ENCODE measurements at places on chromosomes 16 and 17.

DNA sequence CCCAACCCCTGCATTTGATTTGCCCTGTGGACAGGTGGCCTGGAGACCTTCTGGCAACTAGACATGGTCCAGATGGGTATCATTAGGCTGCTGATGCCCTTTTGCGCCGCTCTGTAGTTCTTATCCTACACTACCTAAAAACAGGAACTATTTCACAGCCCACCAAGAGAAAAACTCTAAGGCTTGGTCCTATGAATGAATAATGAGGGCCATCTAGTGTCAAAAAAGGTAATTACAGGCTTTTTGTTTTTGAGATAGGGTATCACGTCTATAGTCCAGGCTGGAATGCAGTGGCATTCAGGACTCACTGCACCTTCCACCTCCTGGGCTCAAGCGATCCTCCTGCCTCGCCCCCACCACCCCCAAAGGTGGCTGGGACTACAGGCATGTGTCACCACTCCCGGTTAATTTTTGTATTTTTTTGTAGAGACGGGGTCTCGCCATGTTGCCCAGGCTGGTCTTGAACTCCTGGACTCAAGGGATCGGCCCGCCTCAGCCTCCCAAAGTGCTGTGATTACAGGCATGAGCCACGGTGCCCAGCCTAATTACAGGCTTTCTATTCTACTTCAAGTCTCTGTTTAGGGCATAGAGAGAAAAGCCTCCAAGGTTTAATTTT, 20.9 kb downstream of the COIL start:
- no peak for DNase-seq

DNA sequence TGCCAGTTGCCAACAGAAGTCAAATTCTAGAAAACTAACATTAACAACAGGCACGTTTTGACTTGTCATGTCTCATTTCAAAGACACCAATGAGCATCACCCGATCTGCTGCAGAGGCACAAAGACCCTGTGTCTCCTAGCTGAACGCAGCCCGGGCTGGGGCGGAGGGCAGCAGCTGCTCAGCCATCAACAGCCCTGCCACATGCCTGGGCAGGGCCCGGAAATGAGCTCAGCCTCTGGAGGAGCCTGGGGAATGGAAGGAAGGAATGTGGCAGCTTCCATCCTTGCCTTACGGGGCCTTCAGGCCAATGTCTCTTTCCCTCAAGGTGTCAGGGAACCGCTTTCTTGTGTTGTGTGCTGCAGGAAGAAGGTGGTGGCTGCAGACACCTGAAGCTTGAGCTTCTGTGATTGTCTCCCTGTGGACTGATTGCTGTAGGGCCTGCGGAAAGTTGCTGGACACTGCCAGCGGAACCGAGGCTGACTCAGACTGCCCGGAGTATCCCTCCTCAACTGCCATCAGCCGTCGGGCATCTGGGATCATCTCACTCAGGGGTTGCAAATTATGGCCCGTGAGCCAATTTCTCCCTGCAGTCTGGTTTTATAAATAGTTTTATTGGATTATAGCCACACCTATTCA, 7.3 kb downstream of the CDH13 start:
- no peak for DNase-seq

DNA sequence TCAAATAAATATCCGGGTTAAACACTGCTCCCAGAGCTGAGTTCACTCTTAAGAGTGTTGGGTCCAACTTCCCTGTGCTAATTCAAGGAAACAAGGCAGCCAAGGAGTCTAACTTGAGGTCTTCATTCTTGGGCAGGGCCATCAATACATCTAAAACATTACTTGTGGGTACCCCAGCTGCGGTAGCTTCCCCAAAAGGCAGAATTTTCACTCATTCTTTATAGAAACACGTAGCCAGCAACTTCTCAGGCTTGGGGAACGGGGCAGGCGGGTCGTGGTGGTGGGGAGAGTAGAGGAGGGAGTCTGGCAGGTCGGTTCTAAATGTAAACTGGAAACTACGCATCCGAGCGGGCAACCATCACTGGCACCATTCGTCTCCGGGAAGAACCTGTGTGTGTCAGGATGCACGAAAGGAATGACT, 666 bp upstream of the METTL9 start:
- DNase-seq = peak; percentile 36

DNA sequence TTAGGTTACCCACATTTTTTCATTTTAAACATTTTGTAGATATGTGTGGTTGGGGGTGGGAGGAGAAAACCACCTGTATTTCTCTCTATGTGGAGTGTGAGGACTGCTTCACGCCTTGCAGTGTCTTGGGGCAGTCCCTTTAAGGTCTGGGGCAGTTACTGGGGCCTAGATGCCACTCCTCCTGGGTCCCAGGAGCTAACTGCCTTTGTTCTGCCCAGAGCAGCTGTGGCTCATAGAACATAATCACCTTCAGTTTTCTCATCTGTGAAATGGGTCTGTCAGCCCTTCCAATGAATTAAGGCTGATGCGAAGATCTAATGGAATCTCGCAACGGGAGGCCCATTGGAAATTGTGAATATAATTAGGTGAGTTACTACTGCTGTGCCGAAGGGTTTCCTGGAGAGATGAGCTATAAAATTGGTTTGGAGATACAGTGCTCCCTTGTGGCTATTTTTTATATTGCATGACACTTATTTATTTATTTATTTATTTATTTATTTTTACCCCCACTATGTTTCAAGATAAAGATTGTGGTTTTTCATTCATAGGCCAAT, 22.9 kb downstream of the DHRS7C start:
- DNase-seq = no peak

DNA sequence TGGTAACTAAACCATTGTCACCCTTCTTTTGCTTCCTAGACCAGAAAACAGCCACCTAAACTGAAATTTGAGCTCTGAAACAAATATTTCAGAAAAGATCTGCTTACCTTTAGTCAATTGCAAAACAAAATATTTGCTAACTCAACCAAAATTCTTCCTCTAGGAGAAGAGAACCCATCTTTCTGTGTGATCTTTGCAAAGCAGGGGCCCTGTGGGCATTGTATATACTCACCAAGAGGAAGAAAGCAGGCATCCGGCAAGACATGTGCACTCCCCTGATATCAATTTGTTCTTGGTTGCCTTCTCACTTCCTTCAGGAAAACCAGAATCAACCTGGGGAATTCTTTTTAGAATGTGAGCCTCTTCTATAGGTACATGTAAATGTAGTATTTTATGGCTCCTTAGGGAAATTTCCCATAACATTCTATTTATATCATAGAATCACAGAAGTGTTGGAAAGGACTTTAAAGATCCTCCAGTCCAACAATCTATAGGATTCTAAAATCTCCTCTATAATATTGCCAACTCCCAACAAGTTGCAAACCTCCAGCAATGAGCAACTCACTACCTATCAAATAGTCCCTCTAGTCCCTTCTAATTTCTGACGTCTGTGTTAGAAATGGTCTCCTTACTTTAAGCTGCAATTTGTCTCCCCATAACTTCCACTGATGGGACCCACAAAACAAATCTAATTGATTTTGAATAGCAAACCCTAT, 966 bp downstream of the SLFN14 start:
- DNase-seq = no peak

- DNase-seq = no peak
Measured at GRCh38 chr16:10936272-10936984, 5.8 kb downstream of the DEXI start.

GRCh38 chr17:4547118-4547906, 7.9 kb downstream of the MYBBP1A start:
- no peak for DNase-seq

DNA sequence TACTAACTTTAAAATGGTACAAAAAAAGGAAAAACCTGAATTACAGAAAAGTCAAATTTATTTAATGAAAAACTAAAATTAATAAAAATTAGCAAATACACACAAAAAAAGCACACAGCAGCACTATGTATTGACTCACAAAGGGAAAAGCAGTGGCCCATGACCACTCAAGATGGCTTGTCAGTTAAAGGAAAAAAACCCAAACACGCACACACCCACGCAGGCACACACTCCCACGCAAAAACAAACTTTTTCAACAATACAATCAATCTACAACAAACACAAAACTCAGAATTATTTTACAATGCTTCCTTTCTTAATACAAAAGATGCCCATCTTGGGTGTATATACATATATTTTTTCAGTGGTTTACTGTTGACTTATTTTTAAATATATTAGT, 24.2 kb downstream of the SIAH1 start:
- DNase-seq = no peak

DNA sequence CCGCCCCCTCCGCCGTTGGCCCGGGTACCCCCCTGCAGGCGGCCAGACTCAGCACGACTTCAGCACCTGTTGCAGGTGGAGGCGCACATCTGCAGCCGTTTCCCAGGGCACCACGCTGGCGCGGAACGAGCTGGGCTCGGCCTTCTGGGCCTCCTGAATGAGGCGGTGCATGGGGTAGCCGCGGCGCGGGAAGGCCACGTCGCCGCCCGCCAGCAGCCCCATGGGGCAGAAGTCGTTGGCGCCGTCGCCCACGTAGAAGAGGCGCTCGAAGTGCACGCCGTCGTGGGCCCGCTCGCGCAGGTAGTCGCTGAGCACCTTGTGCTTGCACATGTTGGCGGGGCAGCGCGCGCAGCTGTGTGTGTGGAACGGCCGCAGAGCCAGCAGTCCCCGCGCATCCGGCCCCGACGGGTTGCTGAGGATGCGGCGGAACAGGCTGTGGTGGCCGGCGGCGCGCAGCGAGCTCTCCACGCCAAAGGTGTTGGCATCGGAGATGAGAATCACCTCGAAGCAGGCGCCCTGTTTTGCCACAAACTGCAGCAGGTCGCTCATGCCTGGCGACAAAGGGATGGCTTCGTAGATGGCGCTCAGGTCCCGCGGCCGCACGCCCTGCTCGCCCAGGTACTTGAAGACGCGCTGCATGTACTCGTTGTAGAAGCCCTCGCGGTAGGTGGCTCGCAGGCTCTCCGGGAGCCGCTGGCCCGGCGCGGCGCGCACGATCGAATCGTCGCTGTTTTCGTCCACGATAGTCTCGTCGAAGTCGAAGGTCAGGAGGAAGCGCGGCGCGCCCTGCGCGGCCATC, 6.2 kb downstream of the PHOSPHO1 start:
- DNase-seq = peak; percentile 60

- no peak for DNase-seq
Measured at GRCh38 chr16:16871196-16871595, 492.3 kb downstream of the NPIPA7 start.

- no peak for DNase-seq
Measured at GRCh38 chr16:79988721-79989220, 388.2 kb upstream of the MAF start.

DNA sequence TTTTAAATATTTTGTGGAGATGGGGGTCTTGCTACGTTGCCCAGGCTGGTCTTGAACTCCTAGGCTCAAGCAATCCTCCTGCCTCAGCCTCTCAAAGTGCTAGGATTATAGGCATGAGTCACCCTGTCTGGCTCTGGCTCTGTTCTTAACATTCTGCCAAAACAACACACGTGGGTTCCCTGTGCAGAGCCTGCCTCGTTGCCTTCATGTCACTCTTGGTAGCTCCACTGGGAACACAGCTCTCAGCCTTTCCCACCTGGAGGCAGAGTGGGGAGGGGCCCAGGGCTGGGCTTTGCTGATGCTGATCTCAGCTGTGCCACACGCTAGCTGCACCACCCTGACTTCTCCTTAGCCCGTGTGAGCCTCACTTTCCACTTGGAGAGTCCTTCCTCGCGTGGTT, 19.3 kb downstream of the CRISPLD2 start:
- no peak for DNase-seq

DNA sequence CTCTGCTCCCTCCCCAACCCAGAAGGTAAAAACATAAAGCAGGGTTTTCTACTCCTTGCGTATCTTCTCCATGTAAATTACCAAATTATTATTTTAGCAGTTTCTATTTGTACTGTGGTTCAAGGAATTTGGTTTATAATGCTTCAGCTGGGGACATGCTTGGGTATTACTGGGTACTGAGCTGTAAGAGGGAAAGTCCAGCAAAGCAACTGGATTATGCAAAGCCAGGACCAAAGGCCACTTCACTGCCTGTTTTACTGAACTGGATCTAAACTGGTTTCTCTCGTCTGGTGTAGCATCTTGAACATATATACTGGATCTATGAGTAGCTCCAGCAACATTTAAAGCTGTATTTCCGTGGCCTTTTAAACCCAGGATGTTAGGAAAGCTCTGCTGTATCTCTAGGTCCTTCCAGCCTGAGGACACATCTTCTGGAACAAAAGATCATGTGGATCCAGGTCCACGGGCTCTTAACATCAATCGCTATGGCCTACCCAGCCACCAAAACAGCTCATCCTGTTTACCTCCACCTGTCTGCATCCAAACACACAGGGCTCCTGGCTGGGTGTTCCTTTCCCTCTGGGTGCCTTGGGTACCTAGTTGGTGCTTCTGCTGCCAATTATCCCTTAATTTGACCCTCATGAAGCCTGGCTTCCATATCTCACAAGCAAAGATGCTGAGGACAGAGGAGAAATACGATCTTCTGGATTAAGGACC, 7.2 kb downstream of the PMP22 start:
- DNase-seq = no peak

DNA sequence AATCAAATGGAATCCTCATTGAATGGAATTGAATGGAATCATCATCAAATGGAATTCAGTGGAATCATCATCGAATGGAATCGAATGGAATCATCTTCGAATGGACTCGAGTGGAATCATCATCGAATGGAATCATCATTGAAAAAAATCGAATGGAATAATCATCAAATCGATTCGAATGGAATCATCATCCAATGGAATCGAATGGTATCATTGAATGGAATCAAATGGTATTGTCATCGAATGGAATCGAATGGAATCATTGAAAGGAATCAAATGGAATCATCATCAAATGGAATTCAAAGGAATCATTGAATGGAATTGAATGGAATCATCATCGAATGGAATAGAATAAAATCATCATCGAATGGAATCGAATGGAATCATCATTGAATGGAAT, 619.3 kb downstream of the TP53TG3F start:
- no peak for DNase-seq

Data from stimulated activated CD4-positive, alpha-beta T cell treated with anti-CD3 and anti-CD28 coated beads, Interleukin-2, amount 100 ng/mL, for 24 hours (primary cell).